Skeletal muscle tissue (tissue), 5 donors: ENCODE measurements at places on chromosomes 12 and 14. TPM values are rescaled to one million over a fixed set of nuclear protein-coding genes. Genes with fewer than 3 reads are reported as not detected.

OTX2 gene
- not detected for total RNA-seq

LTBP2 gene
- 12.0 TPM for total RNA-seq

ZFC3H1 gene
- total RNA-seq: 25.1 TPM

NOVA1 gene
- 12.5 TPM for total RNA-seq

KCNC2 gene
- 0.52 TPM for total RNA-seq

SLC35F4 gene
- not detected for total RNA-seq

SDSL gene
- total RNA-seq: 0.52 TPM

RAD9B gene
- total RNA-seq: 1.6 TPM
